Stimulated activated CD4-positive, alpha-beta T cell treated with anti-CD3 and anti-CD28 coated beads, Interleukin-4, amount 100 ng/mL, for 1 hour (primary cell): ENCODE measurements at places on chromosomes 11 and 22.
A peak's percentile ranks its signal among the peaks of the same experiment; 100 is the strongest.

- no peak for DNase-seq
These were observed 18.9 kb upstream of the IGLL1 start for GRCh38 chr22:23598805-23599518.

- DNase-seq, result peak; percentile 97
These were observed 648 bp upstream of the NUDT8 start for GRCh38 chr11:67630228-67630942.

DNA sequence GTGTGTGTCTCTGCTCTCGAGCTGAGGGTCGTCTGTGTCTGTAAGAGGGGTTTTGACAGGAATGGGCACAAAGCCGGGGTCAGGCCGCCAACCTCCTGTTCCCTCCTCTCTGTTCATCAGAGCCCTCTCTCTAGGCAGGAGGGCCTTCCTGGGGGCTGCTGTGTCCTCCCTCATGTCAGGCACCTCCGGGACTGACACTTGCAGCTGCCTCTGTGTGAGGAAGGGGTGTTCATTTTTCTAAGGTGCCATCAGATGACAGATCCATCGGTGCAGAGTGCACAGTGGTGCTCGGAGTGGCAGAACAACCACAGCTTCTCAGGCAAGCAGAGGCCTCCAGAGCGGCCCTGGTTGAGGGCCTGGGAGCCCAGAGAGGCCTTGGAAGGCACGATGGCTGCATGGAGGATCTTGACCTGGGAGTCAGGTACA is 265.4 kb upstream of the B3GAT1 start:
- DNase-seq, result no peak

- DNase-seq, result no peak
These were observed 68.5 kb downstream of the GDPD4 start for GRCh38 chr11:77233011-77233410.

GRCh38 chr22:30249049-30250038 is 2.8 kb upstream of the LIF start:
- no peak for DNase-seq

GRCh38 chr11:112583261-112583893 is 322.7 kb upstream of the PLET1 start:
- DNase-seq, result no peak

- DNase-seq, result no peak
These were observed 13.1 kb downstream of the MED19 start for GRCh38 chr11:57698843-57699365.

- DNase-seq, result no peak
These were observed 43.9 kb downstream of the DDX6 start for GRCh38 chr11:118746988-118747585.

- no peak for DNase-seq
These were observed 17.0 kb downstream of the YDJC start for GRCh38 chr22:21612858-21613257.
